ENCODE measurements at places on chromosomes 4 and X.

GRCh38 chrX:129723511-129723910, 15.3 kb upstream of the XPNPEP2 start:
- no peak for DNase-seq

GRCh38 chr4:143559757-143560147, 46.2 kb downstream of the SMARCA5 start:
- no peak for DNase-seq

DNA sequence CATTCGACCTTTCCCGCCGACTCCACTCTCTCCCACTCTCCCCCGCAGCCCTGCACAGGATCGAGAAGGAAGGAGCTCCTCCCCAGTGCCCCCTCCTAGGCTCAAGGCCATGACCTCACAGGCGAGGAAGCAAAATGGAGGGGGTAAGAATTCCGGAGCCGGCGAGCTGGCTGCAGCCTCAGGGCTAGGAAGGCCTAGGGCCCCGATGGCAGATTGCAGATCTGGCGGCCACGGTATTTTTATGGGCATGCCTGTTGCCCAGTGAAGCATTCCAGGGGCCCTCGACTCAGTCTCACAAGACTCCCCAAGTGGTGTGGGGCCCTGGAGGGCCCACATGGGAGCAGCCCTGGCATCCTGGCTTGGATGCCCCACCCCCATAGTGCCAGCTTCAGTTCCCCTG, 942 bp upstream of the L1CAM start:
- no peak for DNase-seq

GRCh38 chrX:18041656-18042055, 179.0 kb downstream of the BEND2 start:
- no peak for DNase-seq

DNA sequence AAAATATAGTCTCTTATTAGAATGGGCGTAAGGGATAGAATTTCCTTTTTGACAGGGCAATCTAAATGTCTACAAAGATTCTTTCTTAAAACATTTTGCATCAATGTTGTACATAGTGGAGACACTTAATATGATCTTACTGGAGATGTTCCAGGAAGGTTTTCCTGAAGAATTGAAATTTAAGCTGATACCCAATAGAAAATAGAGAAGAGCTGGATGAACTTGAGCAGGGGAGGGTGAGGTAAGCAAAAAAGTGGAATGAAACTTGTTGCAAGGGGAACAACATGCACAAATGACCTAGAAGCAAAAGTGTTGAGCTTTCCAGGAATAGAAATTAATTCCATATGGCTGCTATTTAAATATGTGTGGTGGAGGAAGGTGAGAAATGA, 19.7 kb downstream of the SLAIN2 start:
- no peak for DNase-seq

GRCh38 chr4:7393601-7394575, 40.8 kb downstream of the PSAPL1 start:
- DNase-seq: no peak

DNA sequence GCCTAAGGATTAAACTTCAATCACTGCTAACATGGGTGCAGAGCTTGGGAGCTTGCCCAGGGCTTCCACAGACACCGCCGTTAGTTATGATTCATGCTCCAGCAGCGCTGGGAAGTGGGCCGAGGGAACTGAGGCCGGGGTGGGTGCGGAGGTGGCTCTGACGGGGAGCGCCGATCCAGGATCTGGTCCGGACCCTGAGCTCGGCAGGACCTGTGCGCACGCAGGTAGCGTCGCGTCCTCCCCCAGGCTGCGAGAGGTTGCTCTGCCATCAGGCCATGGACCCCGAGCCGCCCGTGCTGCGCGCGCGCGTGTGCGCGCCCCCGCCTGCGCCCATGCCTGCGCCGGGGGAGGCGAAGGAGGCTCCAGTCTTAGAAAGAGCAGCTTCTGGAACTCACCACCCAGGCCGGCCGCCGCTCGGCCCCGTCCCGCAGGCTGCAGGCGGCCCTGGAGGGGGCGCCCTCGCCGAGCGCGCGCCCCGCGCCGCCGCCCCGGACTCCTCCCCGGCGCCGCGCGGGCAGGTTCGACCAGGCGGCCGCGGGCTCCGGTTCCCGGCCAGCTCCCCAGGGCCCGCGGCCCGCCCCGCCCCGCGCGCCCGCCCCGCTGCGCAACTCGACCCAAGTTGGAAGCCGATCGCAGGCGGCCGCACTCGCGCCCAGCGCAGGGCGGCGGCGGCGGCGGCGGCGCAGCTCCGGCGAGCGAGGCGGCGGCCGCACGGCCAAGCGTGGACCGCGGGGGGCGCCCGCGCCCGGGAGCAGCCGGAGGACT, 732 bp upstream of the ADRA2C start:
- peak; percentile 63 for DNase-seq

DNA sequence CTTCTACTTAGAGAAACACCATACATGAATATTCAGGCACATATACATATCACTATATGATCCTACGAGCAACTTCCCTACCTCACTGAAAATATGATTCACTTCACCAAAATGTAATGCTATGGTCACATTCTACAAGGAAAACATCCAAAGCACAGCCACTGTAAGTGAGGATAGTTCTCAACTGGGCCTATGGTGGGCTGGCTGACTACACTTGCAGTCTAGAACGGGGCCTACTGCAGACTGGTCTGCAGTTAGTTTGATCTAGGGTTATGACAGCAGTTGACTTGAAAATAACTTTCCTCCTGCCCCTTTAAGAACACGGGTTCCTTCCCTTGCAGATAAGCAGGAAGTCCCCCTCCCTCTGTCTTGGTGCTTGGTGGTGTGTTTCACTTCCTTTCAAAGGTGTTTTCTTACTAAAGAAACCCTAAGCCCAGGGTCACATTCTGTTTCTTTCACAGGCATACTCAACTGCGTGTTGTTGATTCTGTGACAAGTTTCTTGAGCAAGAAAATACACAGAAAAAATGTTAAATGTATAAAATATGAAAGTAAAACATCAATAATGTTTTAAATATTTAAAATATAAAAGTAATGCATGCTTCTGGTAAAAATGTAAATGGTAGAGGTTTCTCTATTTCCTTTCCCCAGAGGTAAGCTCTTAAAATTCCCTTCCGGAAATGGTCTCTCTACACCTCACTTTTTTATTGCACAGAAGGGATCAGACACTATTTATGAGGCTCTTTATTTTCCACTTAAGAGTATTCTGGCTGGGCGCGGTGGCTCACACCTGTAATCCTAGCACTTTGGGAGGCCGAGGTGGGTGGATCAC, 18.0 kb upstream of the TMSB4X start:
- peak; percentile 67 for DNase-seq

GRCh38 chr4:19844446-19844845, 407.3 kb upstream of the SLIT2 start:
- no peak for DNase-seq

GRCh38 chrX:122464341-122464740, 719.7 kb upstream of the GRIA3 start:
- DNase-seq: no peak

- DNase-seq: peak; percentile 10
Observed at GRCh38 chrX:118536687-118537461, 41.3 kb downstream of the DOCK11 start.

- DNase-seq: no peak
Observed at GRCh38 chrX:112779139-112779538, 61.5 kb downstream of the AMOT start.

- peak; percentile 22 for DNase-seq
Observed at GRCh38 chr4:154741922-154742850, 1.6 kb upstream of the LRAT start.

DNA sequence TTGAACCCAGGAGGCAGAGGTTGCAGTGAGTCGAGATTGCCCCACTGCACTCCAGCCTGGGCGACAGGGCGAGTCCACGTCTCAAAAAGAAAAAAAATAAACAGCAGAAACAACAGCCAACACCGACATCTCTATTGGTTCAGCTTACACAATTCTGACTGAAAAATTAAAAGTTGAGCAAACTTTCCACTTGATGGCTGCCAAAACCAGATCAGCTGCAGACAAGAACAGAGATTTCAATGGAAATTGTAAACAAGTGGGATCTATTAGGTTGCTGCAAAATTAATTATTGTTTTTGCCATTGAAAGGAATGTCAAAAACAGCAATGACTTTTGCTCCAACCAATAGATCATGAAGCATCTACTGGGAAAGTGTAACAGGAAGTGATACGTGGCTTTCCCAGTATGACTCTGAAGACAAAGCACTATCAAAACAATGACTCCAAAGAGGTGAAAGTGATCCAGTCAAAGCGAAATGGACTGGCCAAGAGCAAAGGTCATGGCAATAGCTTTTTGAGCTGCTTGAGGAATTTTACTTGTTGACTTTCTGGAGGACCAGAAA, 26.3 kb downstream of the UPF3B start:
- DNase-seq: no peak

DNA sequence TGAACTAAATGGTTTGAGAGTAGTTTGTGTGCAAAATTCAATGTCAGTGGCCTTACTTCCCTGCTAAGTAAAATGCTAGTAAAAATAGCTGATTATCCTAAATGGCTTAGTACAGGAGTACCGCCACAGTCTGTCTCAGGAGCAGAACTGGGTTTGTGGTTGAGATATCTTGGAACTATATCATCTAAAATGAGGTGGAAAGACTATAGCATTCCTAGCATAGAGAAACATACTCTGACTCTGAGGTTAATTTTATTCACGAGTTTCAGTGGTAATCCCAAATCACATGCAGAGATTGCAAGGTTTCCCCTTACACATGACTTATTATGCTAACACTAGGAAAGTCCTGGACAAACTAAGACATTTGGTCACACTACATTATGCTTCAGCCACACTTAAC, 70.4 kb downstream of the OR13H1 start:
- DNase-seq: no peak

GRCh38 chr4:24248674-24249630, 335.4 kb downstream of the DHX15 start:
- DNase-seq: no peak

DNA sequence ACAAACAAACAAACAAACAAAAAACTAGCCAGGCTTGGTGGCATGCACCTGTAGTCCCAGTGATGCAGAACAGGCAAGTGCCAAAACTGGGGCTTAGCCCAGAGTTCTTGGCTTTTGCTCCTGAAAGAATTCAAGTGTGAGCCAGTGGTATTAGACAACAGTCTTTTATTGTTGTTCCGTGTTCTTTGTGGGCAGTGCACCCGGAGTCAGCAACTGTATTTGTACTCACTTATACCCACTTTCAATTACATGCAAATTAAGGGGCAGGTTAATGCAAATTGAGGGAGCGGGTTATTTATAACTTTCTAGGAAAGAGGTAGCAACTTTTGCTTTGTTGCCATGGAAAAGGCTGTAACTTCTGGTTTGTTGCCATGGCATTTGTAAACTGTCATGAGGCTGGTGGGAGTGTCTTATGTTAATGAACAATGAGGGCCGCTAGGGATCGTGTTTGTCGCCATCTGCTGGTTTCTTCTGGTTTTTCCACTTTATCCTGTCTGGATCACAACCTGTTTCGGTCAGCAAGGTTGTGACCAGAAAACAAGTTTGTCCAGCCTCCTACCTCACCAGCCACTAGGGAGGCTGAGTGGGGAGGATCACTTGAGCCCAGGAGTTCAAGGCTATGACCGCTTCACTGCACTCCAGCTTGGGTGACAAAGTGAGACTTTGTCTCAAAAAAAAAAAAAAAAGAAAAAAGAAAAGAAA, 88.8 kb upstream of the ESX1 start:
- peak; percentile 4 for DNase-seq

Data from GM20000 (cell line).